ENCODE measurements at places on chromosomes 6 and 20. TPM values are rescaled to one million over a fixed set of nuclear protein-coding genes. Genes with fewer than 3 reads are reported as not detected.

The TOX2 gene
- 14.5 TPM for total RNA-seq

GRCh38 chr6:44738601-44739146 is 351.2 kb downstream of the CDC5L start:
- H3K36me3 ChIP-seq, result no peaks in the 10 kb centered on the region
- H3K27ac ChIP-seq, result no peak overlapping the region
- H3K27me3 ChIP-seq, result no peaks in the 10 kb centered on the region
- DNase-seq, result no peak
- H3K4me1 ChIP-seq, result no peaks in the 10 kb centered on the region
- H3K4me3 ChIP-seq, result no peak overlapping the region

GRCh38 chr6:43291708-43292107 is 6.4 kb upstream of the SLC22A7 start:
- no peaks in the 10 kb centered on the region for H3K27me3 ChIP-seq
- H3K4me3 ChIP-seq, result no peak overlapping the region
- no peak overlapping the region for H3K27ac ChIP-seq
- DNase-seq, result no peak
- no peaks in the 10 kb centered on the region for H3K36me3 ChIP-seq

GRCh38 chr6:167691533-167692312 is 135.0 kb upstream of the AFDN start:
- H3K27me3 ChIP-seq, result peaks cover 5% of the 10 kb centered on the region
- no peak overlapping the region for H3K4me3 ChIP-seq
- no peak overlapping the region for H3K27ac ChIP-seq
- no peaks in the 10 kb centered on the region for H3K36me3 ChIP-seq
- DNase-seq, result no peak

Data from thymus (tissue), 14 donors.